Stimulated activated CD4-positive, alpha-beta T cell treated with anti-CD3 and anti-CD28 coated beads, TNF-alpha, amount 100 ng/mL, for 4 hours (primary cell): ENCODE measurements at places on chromosomes 11 and 22.

DNA sequence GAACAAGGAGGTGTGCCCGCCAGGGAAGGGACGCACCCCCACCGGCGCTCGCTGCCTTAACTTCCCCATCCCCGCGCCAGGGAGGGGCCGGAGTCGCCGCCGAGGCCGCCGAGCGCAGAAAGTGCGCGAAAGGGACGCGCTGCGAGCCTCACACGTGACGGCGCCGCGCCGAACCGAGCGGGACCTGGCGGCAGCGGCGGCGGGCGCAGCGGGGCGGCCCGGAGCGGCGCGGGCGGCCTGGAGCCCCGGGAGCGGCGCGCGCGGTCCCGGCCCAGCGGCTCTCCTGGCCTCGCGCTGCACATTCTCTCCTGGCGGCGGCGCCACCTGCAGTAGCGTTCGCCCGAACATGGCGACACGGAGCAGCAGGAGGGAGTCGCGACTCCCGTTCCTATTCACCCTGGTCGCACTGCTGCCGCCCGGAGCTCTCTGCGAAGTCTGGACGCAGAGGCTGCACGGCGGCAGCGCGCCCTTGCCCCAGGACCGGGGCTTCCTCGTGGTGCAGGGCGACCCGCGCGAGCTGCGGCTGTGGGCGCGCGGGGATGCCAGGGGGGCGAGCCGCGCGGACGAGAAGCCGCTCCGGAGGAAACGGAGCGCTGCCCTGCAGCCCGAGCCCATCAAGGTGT, at the start of gene SORL1:
Gene SORL1, plus strand, starts transcription at position 329 of the 623 bp plus-strand sequence. Its CDS starts 18 bp downstream, at position 347.
- peak; percentile 57 for DNase-seq

- no peak for DNase-seq
Observed at GRCh38 chr11:35362521-35362980, 56.8 kb downstream of the SLC1A2 start.

DNA sequence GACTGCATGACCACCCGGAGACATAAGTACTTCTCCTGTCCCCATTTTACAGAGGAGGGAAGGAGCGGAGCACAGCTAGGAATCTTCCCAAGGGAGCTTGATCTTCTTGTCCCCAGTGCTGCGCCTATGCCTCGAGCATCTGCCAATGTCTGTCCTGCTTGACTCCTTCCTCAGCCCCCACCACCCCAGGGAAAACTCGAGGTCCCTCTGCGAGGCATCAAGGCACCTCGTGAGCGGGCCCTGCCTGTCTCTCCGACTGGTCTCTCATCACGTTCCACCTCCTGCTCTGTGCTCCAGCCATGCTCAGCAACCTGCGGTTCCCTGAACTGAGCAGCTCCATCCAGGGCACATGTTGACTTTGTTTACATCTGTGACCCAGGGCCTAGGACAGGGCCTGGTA, 2.5 kb downstream of the NCF4 start:
- DNase-seq = no peak

- DNase-seq = no peak
Observed at GRCh38 chr11:112044961-112045360, 19.8 kb downstream of the DLAT start.

DNA sequence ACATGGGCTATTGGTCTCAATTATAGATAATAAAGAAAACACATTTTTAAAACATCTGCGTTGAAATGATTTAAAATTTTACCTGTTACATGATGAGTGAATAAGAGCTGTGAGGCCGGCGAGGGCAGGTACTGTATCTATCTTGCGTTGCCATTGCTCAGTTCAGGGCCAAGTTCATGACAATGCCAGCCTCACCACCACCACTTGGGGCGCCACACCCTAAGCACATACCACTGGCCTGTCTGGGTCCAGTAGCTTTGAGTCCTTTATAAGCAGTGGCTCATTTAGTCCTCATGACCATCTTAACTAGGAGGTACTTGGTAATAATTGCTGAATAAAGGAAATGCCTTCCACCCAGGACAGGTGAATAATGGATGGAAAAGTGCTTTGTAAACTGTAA, 14.5 kb upstream of the MB start:
- no peak for DNase-seq

GRCh38 chr11:101508370-101508769, 75.4 kb downstream of the TRPC6 start:
- no peak for DNase-seq

DNA sequence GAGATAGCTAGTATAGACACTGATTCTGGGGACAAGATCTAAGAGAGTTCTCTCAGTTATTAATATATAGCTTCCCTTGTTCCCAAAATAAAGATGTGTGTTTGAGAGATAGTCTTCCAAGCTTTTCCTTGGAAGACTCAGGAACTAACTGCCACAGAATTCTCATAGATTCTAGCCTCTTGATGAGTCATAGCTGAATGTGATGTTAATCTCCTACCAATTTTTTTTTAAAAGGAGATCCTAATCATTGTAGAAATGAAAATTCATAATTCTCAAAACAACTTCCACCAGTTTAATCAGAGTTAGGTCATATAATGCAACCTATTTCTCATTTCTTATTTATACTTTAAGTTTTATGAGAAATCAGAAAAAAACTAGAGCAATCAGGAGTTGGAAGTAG, 148.8 kb downstream of the JRKL start:
- no peak for DNase-seq

- DNase-seq = no peak
Observed at GRCh38 chr22:16959345-16959930, 48.6 kb downstream of the GAB4 start.

DNA sequence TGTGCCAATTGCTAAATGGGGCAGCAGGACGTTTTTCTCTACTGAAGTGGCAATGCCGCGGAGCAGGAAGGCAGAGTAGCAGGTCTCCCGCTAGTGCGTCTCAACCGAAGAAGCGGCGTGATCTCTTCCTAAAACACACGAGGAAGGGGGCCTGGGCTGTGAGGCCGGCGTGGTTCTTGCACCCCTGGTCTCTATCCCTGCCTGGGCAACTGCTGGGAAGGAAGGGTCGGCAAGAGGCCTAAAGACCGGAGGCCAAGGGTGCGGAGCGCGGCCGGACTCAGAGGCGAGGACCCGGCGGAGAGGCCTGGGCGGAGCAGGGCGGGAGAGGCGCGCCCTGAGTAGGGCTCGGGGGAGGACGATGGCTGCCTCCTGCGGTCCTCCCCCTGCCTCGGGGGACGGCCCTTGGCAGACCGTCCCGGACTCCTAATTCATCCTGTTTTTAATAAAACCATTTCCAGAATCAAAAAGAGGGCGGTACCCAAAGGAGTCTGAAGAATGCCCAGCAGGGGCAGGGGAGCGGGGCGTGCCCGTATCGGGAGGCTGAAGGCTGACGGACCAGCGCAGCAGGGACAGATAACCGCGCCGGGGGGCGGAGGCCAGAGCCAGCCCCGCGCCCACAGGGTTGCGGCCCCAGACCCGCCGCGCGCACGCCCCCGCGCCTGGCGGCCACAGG, 572 bp upstream of the APLP2 start:
- DNase-seq = peak; percentile 21

DNA sequence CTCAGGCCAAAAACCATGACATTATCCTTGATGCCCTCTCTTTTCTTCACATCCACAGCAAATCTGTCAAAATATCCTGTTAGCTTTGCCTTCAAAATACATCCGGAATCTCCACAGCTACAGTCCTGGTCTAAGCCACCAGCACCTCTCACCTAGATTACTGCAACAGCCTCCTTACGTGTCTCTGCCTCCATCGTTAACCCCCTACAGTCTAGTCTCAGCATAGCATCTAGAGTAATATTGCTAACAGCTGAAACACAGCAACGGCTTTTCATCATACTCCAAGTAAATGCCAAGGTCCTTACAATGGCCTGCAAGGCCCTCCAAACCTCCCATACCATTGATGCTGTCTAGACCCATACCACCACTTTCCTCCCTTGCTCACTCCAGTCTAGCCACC, 4.4 kb downstream of the TSG101 start:
- no peak for DNase-seq

- no peak for DNase-seq
Observed at GRCh38 chr22:48118654-48119053, 1356.2 kb downstream of the TBC1D22A start.

- no peak for DNase-seq
Observed at GRCh38 chr22:49566693-49567092, 261.0 kb downstream of the BRD1 start.

GRCh38 chr22:32255726-32256125, 579 bp upstream of the SLC5A4 start:
- DNase-seq = no peak

DNA sequence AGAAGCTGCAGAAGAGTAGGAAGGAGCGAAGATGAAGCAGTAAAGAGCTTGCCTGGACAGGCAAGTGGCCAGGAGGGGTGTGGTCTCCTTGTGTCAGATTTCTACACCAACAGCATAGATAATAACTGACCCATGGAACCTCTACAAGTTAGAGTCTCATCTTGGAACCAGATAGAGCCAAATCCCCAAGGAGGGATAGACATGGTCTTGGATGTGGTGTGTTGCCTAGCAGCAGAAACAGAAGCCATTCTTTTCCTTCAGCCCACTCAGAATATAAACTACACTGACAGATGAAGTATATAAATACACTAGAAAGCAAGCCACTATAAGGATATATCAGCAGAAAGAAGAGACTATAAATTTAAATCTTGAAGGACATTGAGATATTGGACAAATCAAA, 4.3 kb upstream of the CARD16 start:
- no peak for DNase-seq

DNA sequence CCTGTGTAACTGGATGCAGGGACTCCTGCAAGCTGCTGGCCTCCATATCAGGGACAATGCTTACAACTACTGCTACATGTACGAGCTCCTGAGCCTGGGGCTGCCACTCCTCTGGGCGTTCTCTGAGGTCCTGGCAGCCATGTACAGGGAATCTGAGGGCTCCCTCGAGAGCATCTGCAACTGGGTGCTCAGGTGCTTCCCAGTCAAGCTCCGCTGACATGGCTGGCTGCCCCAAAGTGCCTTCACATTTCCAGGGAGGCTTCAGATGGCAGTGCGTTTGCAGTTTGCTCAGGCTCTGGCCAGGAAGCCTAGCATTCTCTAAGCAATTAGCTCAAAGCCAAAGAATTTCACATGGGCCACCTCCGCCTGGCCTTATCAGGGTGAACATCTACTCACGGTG, 117.4 kb upstream of the PARVA start:
- no peak for DNase-seq

DNA sequence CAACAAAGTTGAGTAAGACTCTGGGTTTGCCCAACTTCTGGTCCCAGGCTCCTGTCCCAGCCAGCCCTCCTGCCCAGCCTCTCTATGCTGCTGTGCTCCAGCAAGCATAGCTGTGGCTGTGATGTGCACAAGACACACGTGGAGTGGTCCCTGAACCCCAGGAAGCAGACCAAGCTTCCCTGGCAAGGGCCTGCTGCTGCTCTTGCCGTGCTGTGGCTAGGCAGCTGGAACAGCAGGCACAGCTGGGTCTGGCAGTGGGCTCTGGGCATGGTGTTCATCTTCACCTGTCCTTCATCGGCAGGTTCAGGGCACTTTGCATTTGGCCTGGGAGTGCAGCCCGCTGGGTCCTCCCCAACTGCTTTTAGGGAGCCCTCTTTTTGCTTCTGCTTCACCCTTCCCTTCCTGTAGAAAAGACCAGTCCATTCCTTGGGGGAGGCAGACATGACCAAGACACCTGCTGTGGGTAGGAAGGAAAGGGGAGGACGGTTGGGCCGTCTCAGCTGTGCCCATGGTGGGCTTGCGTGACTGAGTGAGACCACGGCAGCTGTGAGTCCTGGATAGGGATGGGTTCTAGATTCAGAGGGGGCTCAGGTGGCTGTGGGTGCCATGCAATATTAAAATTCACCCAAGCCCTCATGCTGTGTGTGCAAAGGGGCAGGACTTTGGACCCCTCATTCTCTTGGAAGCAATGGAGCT, 26.1 kb upstream of the ETS1 start:
- DNase-seq = no peak

DNA sequence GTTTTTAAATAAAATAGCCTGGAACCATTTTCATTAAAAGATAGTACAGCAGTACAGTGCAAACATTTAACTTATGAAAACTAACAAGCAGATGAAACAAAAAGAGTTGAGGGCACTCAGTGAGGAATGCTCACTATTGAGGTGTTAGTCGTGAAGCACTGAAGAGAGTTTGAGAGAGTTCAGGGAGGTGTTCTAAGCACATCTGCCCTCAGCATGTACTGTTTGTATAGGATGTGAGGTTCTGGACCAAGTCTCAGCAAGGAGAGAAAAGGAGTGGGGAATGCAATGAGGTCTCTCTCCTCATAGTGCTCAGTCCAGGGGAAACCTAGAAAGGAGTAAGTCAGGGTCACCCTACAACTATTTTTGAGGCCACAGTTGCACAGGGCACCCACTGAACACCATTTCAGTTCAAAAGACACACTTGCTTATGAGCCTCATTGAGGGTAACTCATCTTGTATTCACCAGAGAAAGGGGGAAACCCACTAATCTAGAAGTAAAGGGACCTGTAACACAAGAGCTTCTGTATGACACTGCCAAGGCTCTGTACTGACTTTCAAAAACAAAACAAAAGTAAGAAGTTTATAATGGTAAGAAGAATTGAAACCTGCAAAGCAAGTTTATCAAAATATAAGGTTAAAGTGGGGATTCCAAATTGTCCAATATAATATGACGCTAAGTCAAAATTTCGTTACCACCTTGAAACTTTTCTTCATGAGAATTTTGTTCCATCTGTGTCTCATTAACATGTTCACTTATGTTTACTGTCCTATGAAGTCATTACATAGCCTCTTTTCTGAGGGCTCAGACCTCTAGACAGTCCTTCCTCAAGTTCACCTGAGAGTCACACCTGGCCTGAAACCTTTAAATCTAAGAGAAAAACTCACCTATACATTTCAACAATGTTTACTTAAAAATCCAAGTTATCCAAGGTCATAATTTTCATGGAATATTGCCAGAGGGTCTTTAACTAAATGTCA, 275.3 kb downstream of the ETS1 start:
- no peak for DNase-seq

- no peak for DNase-seq
Observed at GRCh38 chr11:62794201-62794775, 2.5 kb upstream of the TMEM223 start.

DNA sequence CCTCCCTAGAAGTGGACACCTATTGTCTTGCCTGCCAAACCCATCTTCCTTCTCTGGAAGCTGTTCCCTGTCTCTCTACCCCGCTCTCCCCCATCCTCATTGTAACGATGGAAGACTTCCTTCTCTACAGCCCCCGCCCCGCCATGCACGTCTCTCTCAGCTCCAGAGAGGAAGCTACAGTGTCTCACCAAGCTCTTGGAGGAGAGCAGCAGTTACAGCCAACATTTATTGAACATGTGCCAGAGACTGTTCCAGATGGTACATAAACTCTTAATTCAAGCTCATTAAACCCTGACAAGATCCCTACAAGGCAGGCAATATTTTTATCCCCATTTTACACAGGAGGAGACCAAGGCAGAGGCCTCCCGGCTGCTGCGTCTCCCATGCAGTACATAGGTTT, 15.1 kb downstream of the MCHR1 start:
- DNase-seq = no peak

GRCh38 chr11:88303037-88303436, 34.5 kb downstream of the CTSC start:
- no peak for DNase-seq

GRCh38 chr11:60924110-60924905, at the start of gene TMEM132A:
Gene TMEM132A (plus strand): TSS chr11:60924460. CDS start chr11:60924634, 174 bp downstream.
- DNase-seq = no peak

DNA sequence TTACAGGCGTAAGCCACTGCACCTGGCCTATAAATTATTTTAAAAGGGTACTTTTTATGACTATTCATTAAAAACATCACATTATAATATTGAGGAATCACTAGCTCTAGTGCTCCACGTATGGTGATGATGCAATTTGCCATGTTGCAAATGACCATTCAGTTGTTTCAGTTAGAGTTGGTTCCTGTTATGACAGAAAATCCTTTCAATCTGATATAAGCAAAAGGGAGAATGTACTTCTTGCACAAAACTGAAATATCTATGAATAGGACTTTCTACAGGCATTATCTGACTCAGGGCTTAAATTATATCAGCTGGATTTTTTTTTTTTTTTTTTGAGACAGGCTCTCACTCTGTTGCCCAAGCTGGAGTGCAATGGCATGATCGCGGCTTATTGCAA, 45.6 kb upstream of the RRM1 start:
- no peak for DNase-seq
